ENCODE measurements at places on chromosomes 1 and 21. TPM values are rescaled to one million over a fixed set of nuclear protein-coding genes. Genes with fewer than 3 reads are reported as not detected.

MIXL1 gene
- not detected for total RNA-seq

ITGB2 gene
- total RNA-seq: 0.11 TPM

VANGL2 gene
- not detected for total RNA-seq

LENEP gene
- not detected for total RNA-seq

OR2T35 gene
- total RNA-seq: not detected

Data from dermis lymphatic vessel endothelial cell (primary cell).